ENCODE measurements at places on chromosomes 7 and 10.

- H3K4me1 ChIP-seq, result no peaks in the 10 kb centered on the region
- H3K36me3 ChIP-seq, result peaks cover 40% of the 10 kb centered on the region
- no peaks in the 10 kb centered on the region for H3K27me3 ChIP-seq
- no peak overlapping the region for H3K4me3 ChIP-seq
Observed at GRCh38 chr10:28592953-28593352, 60.0 kb downstream of the WAC start.

GRCh38 chr7:55050281-55050680 lies 31.5 kb downstream of the EGFR start:
- no peak overlapping the region for H3K4me3 ChIP-seq
- no peak overlapping the region for H3K27ac ChIP-seq
- no peak for DNase-seq
- no peaks in the 10 kb centered on the region for H3K4me1 ChIP-seq

DNA sequence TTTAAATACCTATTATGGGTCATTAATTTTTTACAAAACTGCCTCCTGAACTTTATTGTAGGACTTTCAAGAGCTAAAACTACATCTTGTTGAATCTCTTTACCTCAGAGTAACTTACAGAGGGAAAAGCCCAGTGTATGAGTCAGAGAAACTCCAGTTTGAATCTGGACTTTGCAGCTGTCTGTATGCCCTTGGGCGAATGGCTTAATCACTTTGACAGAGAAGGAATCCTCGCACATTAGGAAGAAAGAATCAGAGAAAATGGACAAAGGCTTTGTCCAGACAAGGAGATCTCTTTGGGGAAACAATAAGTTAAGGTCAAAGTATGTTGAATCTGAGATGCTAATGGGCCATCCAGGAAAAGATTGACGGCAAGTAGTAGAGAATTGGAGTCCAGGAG lies 484.2 kb upstream of the CELF2 start:
- H3K36me3 ChIP-seq, result no peaks in the 10 kb centered on the region
- no peak overlapping the region for H3K4me3 ChIP-seq
- no peak overlapping the region for H3K27ac ChIP-seq
- H3K4me1 ChIP-seq, result no peaks in the 10 kb centered on the region

DNA sequence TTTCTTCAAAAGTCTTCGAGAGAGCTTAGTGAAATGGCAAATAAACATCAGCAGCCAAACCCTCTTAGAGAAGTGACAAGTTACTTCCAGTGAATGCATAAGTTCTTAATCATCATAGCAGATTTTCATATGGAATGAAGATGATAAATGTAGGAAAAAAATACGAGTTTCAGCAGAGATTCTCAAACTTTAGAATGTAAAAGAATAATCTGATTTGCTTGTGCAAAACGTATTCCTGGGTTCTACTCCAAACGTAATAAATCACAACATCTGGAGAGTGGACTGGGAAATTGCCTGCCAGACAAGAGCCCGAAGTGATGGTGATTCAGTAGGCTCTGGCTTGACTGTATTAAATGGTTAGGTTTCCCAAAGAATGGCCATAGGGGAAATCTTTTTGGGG lies 62.2 kb downstream of the AKR1E2 start:
- H3K36me3 ChIP-seq, result no peaks in the 10 kb centered on the region
- H3K27me3 ChIP-seq, result no peaks in the 10 kb centered on the region
- H3K4me3 ChIP-seq, result no peak overlapping the region
- no peak overlapping the region for H3K27ac ChIP-seq
- no peak for DNase-seq

GRCh38 chr10:102791754-102792395 lies 45.3 kb downstream of the CYP17A1 start:
- no peak overlapping the region for H3K4me3 ChIP-seq
- DNase-seq, result no peak
- peaks cover 11% of the 10 kb centered on the region for H3K4me1 ChIP-seq
- peaks cover 3% of the 10 kb centered on the region for H3K36me3 ChIP-seq

GRCh38 chr7:2225336-2225735 lies 7.4 kb downstream of the MAD1L1 start:
- peaks cover 17% of the 10 kb centered on the region for H3K36me3 ChIP-seq
- no peak overlapping the region for H3K27ac ChIP-seq
- H3K27me3 ChIP-seq, result no peaks in the 10 kb centered on the region

DNA sequence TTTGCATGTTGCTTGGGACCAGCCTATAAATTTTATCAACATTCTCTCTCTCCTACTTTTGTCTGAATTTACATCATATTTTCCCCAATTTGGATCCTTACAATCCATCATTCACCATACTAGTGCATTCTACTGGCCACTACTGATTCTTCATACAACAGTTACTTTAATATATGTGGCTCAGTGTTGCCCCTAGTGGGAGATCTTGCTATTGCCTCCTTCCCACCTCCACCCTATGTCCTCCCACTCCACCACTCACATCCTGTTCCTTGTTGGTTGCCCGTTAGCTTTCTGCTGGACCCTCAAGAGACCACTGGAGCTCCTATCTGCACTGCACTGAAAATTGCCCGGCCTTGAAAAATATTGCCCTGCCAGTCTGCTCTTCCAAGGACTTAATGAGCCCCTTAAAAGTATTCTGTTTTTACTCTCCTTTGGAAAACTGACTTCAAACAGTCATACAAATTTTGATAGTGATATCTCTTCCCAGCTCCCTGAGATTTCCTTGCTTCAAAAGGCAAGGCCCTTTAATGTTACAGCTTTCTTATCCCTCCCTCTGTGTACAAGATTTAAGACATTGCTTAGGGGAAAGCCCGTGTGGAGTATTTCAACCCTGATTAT lies 243.2 kb upstream of the TMEM229A start:
- no peak overlapping the region for H3K4me3 ChIP-seq
- H3K27ac ChIP-seq, result no peak overlapping the region
- no peaks in the 10 kb centered on the region for H3K4me1 ChIP-seq
- no peaks in the 10 kb centered on the region for H3K36me3 ChIP-seq
- no peaks in the 10 kb centered on the region for H3K27me3 ChIP-seq
- DNase-seq, result no peak

GRCh38 chr7:101330011-101330484 lies 8.4 kb upstream of the IFT22 start:
- H3K27me3 ChIP-seq, result no peaks in the 10 kb centered on the region
- DNase-seq, result no peak
- H3K4me1 ChIP-seq, result no peaks in the 10 kb centered on the region
- H3K36me3 ChIP-seq, result no peaks in the 10 kb centered on the region
- no peak overlapping the region for H3K4me3 ChIP-seq

- H3K4me3 ChIP-seq, result no peak overlapping the region
- no peak overlapping the region for H3K27ac ChIP-seq
- no peaks in the 10 kb centered on the region for H3K36me3 ChIP-seq
Observed at GRCh38 chr7:15929411-15929810, 242.9 kb upstream of the MEOX2 start.

DNA sequence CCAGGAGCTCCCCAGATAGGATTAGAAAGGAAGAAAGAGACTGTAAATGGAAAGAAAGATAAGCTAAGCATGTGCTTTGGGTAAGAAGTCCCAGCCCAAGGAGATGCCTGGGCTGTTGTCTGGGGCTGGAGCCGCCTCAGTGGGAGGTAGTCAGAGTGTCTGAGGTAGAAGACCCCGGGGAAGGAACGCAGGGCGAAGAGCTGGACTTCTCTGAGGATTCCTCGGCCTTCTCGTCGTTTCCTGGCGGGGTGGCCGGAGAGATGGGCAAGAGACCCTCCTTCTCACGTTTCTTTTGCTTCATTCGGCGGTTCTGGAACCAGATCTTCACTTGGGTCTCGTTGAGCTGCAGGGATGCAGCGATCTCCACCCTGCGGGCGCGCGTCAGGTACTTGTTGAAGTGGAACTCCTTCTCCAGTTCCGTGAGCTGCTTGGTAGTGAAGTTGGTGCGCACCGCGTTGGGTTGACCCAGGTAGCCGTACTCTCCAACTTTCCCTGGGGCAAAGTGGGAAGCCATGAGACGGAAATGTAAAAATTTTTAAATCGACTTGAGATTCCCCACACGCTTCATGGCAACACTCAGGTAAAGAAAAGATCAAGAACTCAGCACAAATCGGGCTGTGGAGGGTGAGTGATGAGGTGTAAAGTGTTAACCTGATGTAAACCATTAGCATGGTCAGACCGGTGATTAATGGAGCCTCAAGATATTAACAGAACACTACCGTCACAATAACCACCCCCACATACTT lies 1.3 kb downstream of the HOXA1 start:
- H3K27ac ChIP-seq, result no peak overlapping the region
- H3K4me3 ChIP-seq, result no peak overlapping the region
- no peak for DNase-seq
- peaks cover 19% of the 10 kb centered on the region for H3K27me3 ChIP-seq

GRCh38 chr10:50452603-50453002 lies 171.2 kb downstream of the SGMS1 start:
- H3K36me3 ChIP-seq, result no peaks in the 10 kb centered on the region
- H3K27me3 ChIP-seq, result no peaks in the 10 kb centered on the region
- H3K27ac ChIP-seq, result no peak overlapping the region
- DNase-seq, result no peak

- no peaks in the 10 kb centered on the region for H3K36me3 ChIP-seq
- H3K27ac ChIP-seq, result no peak overlapping the region
- DNase-seq, result no peak
- H3K4me3 ChIP-seq, result no peak overlapping the region
Observed at GRCh38 chr10:26857991-26858706, 2.6 kb downstream of the ABI1 start.

DNA sequence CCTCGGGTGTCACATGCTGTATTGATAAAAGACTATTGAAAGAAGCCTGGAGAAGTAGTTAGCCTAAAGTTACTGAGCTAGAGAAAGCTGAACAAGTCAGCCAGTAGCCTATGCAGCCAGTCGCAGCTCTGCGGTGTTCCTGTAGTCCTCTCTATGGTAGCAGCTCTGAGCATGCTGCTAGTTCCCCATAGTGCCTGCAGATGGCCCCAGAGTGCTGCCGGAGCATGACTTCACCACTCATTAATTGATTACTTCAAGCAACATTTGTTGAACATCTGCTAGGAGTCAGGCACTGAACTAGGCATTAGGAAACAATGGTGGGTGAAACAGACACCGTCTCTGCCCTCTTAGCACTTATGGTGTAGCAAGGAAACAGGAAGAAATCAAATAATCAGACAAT lies 422.7 kb downstream of the SORCS3 start:
- no peaks in the 10 kb centered on the region for H3K27me3 ChIP-seq
- H3K4me3 ChIP-seq, result no peak overlapping the region

DNA sequence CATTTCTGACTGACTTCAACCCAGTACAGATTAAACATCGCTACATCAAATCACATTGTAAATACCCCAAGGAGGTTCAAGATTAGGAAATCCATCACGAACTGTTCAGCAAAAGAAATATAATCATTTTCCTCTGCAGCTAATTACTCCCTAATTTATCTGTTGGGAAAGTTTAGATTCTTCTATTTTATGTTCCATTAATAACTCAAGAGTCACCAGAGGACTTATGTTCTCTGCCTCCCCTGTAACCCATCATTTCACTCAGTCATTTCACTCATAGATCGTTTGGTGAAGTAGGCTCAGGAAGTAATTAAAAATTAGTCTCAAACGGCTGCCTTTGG lies 45.2 kb downstream of the FAM171A1 start:
- H3K4me3 ChIP-seq, result no peak overlapping the region
- no peaks in the 10 kb centered on the region for H3K4me1 ChIP-seq
- no peaks in the 10 kb centered on the region for H3K36me3 ChIP-seq
- no peak overlapping the region for H3K27ac ChIP-seq
- no peak for DNase-seq

GRCh38 chr7:132766660-132767059 lies 190.4 kb upstream of the PLXNA4 start:
- no peaks in the 10 kb centered on the region for H3K36me3 ChIP-seq
- no peaks in the 10 kb centered on the region for H3K27me3 ChIP-seq
- no peak overlapping the region for H3K27ac ChIP-seq
- H3K4me1 ChIP-seq, result no peaks in the 10 kb centered on the region
- no peak overlapping the region for H3K4me3 ChIP-seq

- H3K4me3 ChIP-seq, result no peak overlapping the region
- no peak overlapping the region for H3K27ac ChIP-seq
- H3K27me3 ChIP-seq, result no peaks in the 10 kb centered on the region
- no peaks in the 10 kb centered on the region for H3K36me3 ChIP-seq
- DNase-seq, result no peak
- H3K4me1 ChIP-seq, result no peaks in the 10 kb centered on the region
Observed at GRCh38 chr10:70657041-70657440, 15.3 kb upstream of the ADAMTS14 start.

GRCh38 chr10:100020142-100020885 lies 10.6 kb upstream of the DNMBP start:
- H3K27ac ChIP-seq, result no peak overlapping the region
- H3K36me3 ChIP-seq, result no peaks in the 10 kb centered on the region
- H3K4me1 ChIP-seq, result no peaks in the 10 kb centered on the region
- H3K27me3 ChIP-seq, result no peaks in the 10 kb centered on the region

DNA sequence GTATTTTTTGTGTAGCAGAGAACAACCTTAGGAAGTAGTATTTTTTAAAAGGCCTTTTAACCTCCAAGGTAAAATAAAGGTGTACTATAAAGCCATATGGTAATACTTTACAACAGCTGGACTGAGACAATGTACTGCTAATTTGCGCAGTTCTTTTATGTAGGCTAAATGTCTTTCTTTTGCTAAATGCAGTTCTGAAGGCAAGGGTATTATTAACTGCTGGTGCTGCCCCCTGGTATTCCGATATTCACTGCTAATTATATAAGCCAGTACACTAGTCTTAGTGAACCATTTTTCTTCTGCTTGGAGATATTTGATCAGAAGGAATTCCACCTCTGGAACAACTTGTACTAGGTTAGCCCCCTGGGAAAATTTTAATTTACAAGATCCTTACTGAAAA lies 272.0 kb upstream of the FERD3L start:
- no peaks in the 10 kb centered on the region for H3K36me3 ChIP-seq
- H3K4me1 ChIP-seq, result no peaks in the 10 kb centered on the region
- no peak for DNase-seq
- H3K27me3 ChIP-seq, result no peaks in the 10 kb centered on the region

DNA sequence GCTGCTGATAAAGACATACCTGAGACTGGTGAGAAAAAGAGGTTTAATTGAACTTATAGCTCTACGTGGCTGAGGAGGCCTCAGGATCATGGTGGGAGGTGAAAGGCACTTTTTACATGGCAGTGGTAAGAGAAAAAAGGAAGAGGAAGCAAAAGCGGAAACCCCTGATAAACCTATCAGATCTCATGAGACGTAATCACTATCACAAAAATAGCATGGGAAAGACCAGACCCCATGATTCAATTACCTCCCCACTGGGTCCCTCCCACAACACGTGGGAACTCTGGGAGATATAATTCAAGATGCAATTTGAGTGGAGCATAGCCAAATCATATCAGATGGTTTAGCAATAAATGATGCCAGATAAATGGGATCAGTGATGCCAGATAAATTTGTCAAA lies 892.0 kb upstream of the CELF2 start:
- H3K27ac ChIP-seq, result no peak overlapping the region
- H3K4me3 ChIP-seq, result no peak overlapping the region
- H3K36me3 ChIP-seq, result no peaks in the 10 kb centered on the region
- H3K4me1 ChIP-seq, result no peaks in the 10 kb centered on the region
- no peaks in the 10 kb centered on the region for H3K27me3 ChIP-seq
- DNase-seq, result no peak

- no peaks in the 10 kb centered on the region for H3K36me3 ChIP-seq
- H3K27ac ChIP-seq, result no peak overlapping the region
- no peak for DNase-seq
- no peaks in the 10 kb centered on the region for H3K27me3 ChIP-seq
- no peak overlapping the region for H3K4me3 ChIP-seq
Observed at GRCh38 chr7:36088966-36089365, 64.1 kb upstream of the EEPD1 start.

Data from effector memory CD4-positive, alpha-beta T cell (primary cell).